Stimulated activated CD8-positive, alpha-beta memory T cell treated with anti-CD3 and anti-CD28 coated beads, Interleukin-4, amount 100 ng/mL, for 1 hour (primary cell): ENCODE measurements at places on chromosomes 1 and 21.

GRCh38 chr1:215728169-215728568 is 161.1 kb downstream of the KCTD3 start:
- no peak for DNase-seq

DNA sequence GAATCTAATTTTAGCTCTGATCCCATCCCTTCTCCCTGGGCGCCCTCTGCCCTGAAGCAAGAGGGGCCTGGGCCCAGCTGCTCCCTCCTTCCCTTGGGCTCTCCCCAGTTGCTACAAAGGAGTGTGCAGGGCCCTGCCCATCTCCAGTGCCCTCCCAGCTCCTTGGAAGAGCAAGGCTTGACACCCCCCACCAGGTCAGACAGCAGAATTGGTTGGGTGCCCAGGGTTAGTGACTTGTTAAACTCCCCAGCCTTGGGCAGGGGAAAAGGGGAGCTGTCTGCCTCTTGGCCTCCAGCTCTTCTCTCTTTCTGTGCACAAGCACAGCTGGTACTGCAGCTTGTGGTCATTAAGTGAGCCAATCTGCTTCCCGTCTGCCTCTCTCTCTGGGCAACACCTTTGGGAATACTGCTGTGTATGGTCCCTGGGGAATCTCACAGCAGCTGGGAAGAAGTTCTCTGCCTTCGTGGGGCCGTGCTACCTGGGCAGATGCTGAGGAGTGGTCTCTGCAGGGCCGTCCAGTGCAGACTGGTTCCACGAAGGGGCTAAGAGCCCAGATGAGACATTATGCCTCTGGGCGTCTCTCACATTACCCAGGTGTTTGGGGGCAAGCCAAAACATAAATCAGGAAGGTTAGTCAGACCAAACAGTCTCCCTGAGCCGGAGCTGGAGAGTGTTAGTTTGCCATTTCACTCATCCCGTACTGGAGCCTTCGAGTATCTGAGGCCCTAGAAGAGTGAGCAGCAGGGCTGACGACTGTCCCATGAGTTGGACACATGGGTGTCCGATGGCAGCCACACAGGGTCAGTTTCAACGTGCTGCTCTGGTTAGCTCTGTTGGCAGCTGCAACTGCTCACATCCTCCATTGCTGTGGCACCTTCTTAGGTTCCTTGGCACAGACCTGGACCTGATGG is 37.3 kb downstream of the TMEM53 start:
- no peak for DNase-seq

GRCh38 chr1:160981584-160982411 is 27.2 kb upstream of the ITLN2 start:
- no peak for DNase-seq

DNA sequence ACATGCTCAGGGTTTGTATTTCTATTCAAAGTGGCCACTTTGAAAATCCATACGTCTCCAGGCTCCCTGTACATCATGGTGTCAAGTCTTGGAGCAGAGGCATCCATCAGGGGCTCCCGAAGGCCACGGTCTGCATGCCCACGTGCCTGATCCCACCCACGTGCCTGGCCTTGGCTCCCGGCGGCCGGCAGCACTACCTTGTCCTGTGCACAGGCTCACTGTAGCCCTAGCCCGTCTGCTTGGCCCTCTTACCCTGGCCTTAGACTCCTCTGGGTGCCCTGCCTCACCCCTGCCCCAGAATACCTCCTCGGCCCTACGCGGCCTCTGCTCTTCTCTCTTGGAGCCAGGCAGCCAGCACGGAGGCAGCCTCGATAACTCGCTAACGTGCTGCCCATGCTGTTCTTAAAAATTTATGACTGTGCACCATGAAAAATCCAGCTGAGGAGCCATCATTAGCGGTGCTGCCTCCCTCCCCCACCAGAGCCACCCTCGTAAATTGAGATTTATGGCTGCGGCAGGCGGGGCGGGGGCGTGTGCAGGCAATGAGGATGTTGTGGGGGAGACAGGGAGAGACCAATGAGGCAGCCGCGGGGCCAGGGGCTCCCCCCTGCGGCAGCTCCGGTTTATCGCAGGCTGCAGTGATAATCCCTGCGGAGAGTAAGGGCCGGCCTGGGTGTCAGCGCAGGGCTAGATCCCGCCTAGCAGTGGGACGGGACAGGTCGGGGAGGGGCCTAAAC is 24.6 kb downstream of the DMAP1 start:
- no peak for DNase-seq

DNA sequence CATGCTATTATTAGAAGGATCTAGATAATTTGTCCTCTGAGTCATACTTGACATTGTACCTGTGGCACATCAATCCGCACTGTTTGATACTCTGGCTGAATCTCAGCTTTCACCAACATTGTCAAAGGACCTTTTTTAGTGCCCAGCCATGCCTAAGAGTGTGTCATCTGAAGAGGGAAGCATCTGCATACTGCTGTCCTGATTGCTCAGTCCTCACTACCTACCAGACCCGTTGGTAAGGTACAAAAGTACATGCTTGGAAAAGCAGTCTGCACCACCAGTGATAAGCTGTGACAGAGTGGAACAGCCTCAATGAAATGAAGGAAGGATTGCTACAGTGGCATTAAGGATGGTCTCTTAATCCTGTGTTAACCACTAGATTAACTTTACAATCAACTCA is 17.1 kb downstream of the SYNC start:
- DNase-seq: no peak

DNA sequence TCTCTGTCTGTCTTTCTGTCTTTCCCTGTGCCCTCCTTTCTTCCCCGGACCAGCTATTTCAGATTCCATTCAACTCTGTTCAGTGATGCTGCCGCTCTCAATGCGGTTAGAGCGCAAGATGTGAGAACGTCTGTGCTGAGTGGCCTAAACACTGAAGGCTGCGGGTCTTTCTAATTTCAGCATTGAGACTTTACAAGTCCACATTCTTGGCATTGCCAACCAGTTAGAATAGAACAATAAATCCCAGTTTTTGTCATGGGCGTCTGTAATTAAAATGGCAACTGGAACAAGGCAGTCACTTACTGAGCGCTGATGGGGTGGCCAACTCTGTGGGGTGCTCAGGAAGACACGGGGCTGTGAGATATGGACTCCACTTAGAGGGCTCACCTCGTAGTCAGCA is 112.8 kb downstream of the DHRS3 start:
- no peak for DNase-seq
